ENCODE measurements at places on chromosomes 5 and 9.

GRCh38 chr5:83142526-83142925 lies 65.2 kb downstream of the XRCC4 start:
- DNase-seq, result no peak

- DNase-seq, result no peak
Observed at GRCh38 chr9:23663536-23663935, 162.5 kb downstream of the ELAVL2 start.

DNA sequence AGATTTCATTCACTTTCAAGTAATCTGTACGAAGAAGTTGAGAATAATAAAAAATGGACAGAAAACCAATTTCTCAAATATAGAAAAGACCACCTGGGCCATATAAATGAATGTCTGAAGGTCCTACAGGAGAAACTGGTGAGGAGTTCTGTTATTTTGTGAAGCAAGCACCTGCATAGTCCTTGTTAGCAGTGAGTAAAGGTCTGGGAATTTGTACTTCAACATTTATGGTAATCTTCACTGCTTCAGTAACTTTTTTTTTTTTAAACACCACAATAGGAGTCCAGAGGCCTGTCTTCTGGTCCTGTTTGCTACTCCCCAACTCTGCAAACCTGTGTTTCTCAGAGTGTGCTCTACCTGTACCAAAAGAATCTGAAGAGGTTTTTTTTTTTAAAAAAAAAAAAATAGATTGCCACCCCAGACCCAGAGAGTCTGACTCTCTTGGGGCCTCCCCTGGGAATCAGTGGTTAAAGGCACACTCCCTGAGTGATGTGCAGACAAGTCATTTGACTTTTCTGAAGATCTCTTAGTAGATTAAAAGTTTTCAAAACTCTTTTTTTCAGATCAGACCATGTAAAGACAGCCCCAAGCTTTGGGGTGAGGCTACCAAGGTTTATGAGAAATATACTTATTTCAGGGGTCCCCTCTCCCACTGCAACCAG lies 55.5 kb downstream of the FAM81B start:
- DNase-seq, result no peak

DNA sequence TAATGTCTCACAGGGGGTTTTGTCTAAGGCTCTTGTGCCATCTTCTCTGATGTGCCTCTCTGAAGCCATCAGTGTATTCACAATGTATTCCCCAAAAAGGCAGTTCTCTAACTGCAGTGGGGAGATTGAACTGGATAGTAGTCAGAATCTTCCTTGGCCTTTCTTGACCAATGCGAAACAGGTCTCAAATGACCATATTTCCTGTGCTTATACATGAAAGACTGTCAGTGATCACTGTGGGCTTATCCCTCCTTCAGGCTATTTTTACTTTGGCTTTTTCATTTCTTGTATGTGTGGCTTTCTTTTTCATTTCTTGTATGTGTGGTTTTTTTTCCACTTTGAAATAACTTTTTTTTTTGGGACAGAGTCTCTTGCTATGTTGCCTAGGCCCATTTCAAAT lies 19.7 kb downstream of the HMGXB3 start:
- no peak for DNase-seq

DNA sequence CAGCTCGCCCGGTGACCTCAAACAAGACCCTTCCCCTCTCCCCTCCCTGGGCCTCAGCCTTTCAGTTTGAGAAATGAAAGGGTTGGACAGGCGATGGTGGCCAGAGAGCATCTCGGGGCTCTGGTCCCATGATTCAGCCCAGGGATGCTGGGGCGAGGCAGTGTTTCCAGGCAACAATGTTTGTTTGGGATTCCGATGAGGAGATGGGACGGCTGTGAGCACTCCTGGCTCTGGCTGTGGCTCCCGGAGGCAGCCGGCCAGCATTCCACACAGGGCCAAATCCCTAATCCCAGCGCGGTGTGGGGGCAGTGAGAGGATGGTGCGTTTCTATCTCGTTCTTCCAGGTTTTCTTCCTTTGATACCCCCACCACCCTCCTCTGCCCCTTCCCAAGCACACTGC lies 66.0 kb downstream of the HMCN2 start:
- no peak for DNase-seq

- DNase-seq, result peak; percentile 96
Observed at GRCh38 chr5:181191526-181192336, 13.3 kb downstream of the TRIM7 start.

- no peak for DNase-seq
Observed at GRCh38 chr5:71806711-71807110, 87.6 kb downstream of the CARTPT start.

- DNase-seq, result no peak
Observed at GRCh38 chr5:142133330-142134206, 25.0 kb downstream of the NDFIP1 start.

DNA sequence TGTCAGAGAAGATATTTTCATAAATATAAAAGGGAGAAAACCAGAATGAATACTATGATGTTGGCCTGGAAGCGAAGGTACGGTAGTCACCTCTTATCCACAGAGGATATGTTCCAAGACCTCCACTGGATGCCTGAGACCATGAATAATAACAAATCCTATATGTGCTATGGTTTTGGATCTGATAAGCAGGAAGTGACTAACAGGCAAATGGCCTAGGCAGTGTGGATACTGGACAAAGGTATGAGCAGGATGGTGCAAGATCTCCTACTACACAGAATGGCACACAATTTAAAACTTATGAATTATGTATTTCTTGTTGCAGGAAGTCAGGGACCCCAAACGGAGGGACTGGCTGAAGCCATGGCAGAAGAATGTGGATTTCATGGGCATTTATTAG lies 48.2 kb downstream of the ADAMTS12 start:
- DNase-seq, result no peak

DNA sequence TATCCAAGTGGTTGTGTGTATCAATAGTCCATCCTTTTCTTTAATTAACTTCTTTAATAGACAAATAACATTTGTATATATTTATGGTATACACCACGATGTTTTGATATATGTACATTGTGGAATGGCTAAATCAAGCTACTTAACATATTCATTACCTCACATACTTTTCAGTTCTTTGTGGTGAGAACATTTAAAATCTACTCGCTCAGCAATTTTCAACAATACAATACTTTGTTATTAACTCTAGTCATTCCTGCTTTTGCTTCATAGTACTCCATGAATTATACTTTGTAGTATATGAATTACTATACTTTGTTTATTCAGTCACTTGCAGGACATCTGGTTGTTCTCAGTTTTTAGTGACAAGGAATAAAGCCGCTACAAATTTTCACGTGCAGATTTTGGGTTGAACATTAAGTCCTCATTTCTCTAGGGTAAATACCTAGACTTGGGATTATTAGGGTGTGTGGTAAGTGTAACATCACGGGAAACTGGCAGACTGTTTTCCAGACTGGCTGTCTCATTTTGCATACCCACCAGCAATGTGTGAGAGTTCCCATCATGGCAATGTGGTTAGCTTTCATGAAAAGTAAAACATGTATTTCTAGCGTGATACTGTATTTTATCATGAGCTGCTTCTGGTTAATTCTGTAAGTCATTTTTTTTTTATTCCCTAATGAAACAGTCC lies 354.4 kb upstream of the WWC1 start:
- DNase-seq, result no peak

DNA sequence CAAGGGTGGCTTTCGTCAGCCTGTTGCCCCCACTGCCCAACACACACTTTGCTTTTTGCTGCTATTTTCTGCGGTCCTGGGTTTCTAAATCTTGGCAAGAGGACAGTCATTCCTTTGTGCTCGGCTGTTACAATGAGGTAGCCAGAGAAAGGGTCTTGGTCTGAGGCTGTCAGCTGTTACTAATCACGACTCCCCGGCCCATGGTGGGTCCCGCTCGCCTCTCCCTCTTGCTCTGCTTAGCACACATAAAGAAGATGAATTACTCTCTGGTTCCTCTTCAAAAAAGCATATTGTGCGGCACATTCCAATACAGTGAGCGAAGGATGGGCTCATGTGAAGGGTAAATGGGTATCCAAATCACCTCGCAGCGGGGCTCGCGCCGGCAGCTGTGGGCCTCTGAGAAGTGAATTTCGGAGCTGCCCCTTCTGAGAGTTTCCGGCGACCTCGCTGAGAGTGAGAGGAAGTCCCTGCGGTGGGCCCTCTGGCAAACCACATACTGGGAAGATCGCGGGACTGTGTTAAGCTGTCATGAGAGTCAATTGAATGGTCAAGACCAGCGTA lies 56.0 kb downstream of the SLC1A3 start:
- DNase-seq, result no peak

DNA sequence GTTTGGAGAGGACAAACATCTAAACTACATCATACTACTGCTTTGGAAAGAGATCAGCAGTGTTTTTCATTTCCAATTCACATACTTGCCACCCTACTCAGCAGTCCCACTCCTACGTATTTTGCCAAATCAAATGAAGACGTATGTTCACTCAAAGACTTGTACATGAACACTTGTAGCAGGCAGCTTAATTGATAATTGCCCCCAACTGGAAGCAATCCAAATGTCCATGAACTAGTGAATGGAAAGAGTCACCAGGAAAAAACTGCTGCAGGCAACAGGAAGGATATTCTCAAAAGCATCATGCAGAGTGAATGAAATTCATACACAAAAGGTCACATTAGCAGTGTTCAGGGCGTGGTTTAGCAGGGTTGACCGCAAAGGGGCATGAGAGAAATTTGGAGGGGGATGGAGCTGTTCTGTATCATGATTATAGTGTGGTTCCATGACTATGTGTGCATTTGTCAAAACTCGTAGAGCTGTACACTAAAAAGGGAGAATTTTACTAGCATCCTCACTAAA lies 38.8 kb downstream of the PAEP start:
- DNase-seq, result no peak

GRCh38 chr9:78354324-78354973 lies 57.5 kb downstream of the PSAT1 start:
- no peak for DNase-seq

GRCh38 chr9:100730086-100730485 lies 152.2 kb downstream of the CAVIN4 start:
- DNase-seq, result no peak

GRCh38 chr9:117120061-117120460 lies 294.8 kb downstream of the ASTN2 start:
- DNase-seq, result no peak

- peak; percentile 92 for DNase-seq
Observed at GRCh38 chr9:135085830-135086546, 1.5 kb upstream of the OLFM1 start.
